ENCODE measurements at places on chromosomes 13 and 19.

GRCh38 chr19:35284153-35285094 lies 2.1 kb downstream of the HAMP start:
- DNase-seq: no peak

DNA sequence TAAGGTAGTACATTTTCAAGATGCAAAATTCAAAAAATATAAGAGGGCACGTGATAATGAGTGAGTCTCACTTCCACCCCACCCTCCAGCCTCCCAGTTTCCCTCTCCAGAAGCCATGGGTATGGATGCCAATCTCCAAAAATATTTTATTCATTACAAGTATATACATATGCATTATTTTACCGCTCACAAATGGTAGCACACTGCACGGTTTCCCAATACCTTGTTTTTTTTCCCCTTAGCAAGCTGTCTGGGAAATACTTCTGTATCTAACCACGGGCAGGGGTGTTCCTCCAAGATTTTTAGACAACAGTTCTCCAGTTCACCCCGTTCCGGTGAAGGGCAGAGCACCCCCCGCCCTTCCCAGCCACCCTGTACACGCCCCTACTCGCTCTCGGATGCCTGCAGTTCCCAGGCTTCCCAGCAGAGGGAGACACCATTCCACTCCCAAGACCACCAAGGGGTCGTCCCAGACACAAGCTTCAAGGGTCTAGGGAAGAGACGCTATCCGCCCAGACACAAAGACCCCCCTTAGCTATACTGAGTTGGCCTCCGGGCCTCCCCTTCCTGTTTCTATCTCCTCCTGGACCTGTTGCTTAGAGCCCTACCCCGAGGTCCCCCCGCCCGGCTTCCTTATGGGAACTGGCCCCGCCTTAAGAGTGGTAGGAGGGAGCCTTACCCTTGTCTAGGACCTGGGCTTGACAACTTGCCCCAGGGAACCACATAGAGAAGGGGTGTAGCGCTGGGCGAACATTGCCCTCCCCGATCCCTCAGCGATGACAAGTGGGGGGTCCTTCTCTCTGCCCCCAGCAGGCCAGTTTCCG lies 1.1 kb upstream of the FXYD3 start:
- no peak for DNase-seq

DNA sequence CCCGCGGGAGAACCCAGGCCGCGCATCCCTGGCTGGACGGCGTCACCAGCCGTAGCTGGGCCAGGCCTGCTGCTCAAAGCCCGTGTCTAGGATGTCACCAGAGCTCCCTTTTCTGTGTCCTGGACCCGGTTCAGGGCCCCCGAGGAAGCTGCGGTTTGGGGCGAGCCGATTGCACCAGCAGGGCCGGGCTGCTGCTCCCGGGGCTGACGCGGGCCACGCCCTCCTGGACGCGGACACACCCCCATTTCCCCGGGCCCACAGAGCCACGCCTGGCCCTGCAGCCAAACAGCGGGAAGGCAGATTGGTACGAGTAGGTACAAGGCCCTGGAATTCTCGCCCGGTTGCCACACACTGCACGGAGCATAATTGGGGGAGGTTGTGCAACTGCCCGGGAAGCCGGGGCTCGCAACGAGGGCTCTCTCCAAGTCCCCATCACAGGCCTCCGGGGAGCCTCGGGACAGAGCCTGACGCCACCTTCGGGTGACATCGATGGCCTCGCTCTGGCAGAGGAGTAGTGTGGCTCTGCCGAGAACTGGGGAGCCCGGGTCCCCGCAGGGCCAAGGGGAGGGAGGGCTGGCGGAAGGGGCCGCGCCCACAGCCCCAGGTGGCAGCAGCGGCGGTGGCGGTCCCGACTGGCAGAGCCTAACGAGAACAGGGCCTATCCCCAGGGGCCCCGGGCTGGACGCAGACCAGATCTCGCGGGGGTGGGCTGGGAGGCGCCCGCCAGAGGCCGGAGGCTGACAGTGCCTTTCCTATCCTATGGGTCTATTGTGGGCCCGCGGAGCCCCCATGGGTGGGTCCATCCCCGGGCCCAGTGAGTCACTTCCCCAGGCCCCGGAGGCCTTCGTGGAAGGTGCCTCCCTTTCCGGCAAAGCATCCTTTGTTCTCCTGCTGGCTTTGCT lies 23.5 kb downstream of the KCTD15 start:
- no peak for DNase-seq

DNA sequence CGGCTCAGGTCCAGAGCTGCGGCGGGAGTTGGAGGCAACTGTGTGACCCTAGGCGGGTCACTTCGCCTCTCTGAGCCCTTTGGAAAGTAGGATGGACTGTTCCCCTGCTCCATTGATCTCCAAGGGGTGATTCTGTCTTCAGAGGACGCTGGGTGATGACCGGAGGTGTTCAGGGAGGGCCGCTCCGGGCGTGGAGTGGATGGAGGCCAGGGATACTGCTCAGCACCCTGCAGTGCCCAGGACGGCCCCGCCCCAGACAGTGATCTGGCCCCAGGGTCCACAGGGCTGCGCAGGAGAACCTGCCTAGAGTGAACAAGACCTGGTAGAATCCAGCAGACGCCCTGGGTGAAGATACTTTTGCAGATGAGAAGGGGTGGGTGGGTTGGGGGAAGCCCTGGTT lies 7.0 kb downstream of the NCLN start:
- no peak for DNase-seq

DNA sequence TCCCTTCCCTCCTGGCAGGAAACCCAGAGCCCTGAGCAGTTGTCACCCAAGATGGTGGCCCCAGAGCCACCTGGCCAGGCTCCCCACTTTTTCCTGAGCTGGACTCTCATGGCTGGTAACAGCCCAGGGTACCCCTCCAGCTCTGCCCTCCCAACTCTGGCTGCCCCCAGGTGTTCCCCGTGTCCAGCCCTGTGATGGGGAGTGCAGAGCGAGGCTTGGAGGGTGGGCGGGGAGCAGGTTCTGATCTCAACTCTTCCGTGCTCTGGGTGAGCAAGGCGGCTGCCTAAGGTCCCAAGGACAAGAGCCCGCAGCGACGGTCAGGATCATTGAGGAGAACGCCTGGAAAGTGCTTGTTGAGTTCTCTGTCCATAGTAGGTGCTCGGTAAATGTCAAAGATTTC lies 54.7 kb upstream of the GAS6 start:
- DNase-seq: no peak

GRCh38 chr19:46115396-46116106 lies 8.9 kb downstream of the IGFL3 start:
- DNase-seq: no peak

DNA sequence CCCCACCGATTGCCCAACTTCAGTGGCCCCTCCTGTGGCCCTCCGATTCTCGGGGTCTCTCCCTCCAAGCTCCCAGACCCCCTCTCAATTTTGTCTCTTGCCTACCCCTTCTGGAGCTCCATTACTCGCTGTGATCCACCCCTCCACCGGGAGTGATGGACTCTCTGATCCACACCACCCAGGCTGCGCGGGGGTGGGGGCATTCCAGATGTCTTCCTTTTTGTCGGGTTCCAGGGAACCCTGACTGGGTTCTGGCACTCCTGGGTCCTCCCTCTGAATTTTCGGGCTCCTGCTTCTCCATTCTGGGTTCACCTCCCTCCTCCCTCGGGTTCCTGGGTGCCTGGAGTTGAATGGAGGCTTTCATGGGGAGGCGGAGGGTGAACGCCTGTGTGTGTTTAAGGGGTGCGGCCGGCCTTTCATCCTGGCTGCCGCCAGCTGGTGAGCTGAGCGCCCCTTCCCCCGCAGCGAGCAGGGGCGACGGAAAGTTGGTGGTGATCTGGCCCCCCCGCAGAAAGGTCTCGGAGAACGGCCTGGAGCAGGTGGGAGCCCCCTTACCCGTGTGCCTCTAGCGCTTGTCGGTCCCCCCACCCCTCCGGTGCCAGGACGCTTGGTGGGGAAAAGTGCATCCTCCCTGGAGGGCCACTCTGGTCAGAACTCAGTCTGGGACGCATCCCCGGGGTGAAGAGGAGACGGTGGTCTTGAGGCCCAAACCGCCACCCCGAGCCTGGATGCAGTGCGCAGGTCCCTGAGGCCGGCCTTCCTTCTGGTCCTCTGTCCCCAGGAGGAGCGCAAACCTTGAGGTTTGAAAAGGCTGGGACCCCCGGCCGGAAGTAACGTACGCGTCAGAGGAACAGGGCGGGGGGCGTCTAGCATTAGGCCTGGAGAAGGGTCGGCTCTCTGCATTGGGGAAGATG lies 1.6 kb downstream of the MISP3 start:
- no peak for DNase-seq

GRCh38 chr13:91189506-91189905 lies 158.0 kb upstream of the MIR17HG start:
- no peak for DNase-seq

Data from NCI-H187 (cell line).